ENCODE measurements at places on chromosomes 2 and 18.

GRCh38 chr2:63301481-63301880, 250.9 kb downstream of the OTX1 start:
- H3K27ac ChIP-seq: no peak overlapping the region
- DNase-seq: no peak
- H3K27me3 ChIP-seq: no peaks in the 10 kb centered on the region
- no peaks in the 10 kb centered on the region for H3K4me1 ChIP-seq
- H3K36me3 ChIP-seq: no peaks in the 10 kb centered on the region

DNA sequence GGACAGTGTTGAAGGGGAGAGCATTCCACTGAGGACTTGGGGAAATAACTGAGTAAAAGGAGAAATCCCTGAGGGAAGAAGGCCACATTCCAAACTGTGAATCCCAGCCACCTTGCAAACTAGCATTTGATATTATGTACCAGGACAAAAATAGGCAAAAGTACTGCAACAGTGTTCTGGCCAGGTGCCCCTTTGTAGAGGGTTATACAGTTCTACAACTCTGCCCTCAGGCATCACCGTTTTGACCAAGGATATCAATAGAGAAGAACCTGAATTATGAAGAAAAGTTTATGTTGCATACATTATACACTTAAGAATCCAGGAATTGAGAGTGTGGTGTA, 20.6 kb upstream of the CAVIN2 start:
- H3K36me3 ChIP-seq: no peaks in the 10 kb centered on the region
- H3K27me3 ChIP-seq: no peaks in the 10 kb centered on the region
- no peaks in the 10 kb centered on the region for H3K4me1 ChIP-seq

DNA sequence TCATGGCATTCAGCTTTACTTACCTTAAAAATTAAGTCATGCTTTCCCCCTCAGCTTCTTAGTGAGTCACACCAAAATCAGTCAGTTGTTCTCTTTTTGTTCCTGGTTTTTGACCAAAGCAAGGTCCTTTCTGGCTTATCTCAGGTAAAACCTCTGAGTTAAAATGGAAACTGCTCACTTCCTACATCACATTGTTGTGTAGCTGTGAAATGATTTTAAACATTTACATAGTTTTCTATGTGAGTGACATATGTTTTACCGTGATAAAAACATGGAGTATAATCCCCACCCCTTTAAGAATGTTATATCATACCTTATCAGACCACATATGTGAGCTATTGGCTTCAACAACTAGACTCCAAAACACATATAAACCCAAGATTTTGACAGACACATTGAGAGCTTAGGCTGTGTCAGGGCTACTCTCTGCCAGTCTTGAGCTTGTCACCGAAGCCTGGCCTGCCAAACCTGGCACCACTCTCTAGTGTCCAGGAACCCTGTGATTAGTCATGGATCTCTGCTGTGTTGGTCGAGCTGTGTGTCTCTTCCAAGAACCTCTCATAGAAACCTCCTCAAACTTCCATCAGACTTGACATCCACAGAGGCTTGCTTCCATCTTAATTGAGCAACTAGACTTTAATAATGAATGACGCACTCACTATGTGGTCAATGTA, 294.5 kb upstream of the FBXO11 start:
- no peaks in the 10 kb centered on the region for H3K27me3 ChIP-seq
- DNase-seq: no peak
- no peak overlapping the region for H3K4me3 ChIP-seq
- no peaks in the 10 kb centered on the region for H3K4me1 ChIP-seq
- no peak overlapping the region for H3K27ac ChIP-seq

DNA sequence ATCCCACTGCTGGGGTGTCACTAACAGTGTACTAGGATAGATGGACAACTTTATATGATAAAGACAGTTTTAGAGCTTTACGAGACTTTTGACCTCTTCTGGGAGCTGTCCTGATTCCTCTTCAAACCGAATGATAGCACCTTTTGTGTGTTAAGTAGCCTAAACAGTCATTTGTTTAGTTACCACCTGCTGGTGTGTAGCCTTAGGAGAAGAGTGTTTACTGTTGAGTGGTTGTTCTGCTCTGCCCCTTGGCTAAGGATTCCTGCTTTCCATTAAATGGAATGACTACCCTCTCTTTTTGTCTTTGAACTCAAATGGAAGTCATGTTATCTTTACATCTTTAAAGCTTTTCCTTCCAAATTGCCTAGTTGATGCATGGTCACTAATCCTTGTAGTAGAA, 28.0 kb upstream of the MGAT5 start:
- peaks cover 20% of the 10 kb centered on the region for H3K4me1 ChIP-seq
- no peaks in the 10 kb centered on the region for H3K27me3 ChIP-seq
- no peak for DNase-seq
- no peaks in the 10 kb centered on the region for H3K36me3 ChIP-seq
- H3K27ac ChIP-seq: no peak overlapping the region
- H3K4me3 ChIP-seq: no peak overlapping the region

DNA sequence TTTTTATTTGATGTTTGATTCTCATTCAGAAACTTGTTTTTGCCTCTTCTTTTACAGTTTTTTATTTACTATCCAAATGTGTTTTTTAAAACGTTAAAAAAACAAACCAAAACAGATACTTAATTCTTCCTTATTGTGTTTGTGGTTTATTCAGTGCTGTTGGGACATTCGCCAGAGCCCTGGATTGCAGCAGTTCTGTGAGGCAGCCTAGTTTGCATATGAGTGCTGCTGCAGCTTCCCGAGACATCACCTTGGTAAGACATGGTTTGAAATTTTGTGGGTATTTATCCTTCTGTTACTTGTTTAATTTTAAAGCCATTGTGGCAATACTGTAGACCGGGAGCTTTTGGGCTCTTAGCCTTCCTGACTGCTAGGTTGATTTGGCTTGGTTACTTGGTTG, 91.2 kb downstream of the MTA3 start:
- no peaks in the 10 kb centered on the region for H3K27me3 ChIP-seq
- no peaks in the 10 kb centered on the region for H3K4me1 ChIP-seq
- no peak overlapping the region for H3K4me3 ChIP-seq
- no peaks in the 10 kb centered on the region for H3K36me3 ChIP-seq
- no peak for DNase-seq
- H3K27ac ChIP-seq: no peak overlapping the region

DNA sequence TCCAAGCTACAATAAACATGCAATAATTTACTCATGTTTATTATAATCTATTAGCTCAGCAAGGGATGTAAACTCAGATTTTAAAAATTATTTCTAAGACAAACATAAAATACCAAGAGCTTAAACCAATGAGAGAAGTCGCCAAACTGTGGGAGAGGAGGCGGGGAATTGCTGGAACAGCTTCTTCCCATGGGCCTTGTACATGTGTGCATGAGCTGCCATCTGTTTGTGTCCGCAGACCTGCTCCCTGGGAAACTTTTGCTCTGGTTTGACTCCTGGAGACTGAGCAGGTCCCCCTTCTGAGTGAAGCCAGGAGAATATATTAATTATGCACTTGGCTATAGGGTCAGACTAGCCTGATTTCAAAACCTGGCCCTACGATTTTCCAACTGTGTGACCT, 655.9 kb upstream of the SOX11 start:
- no peaks in the 10 kb centered on the region for H3K4me1 ChIP-seq
- no peaks in the 10 kb centered on the region for H3K36me3 ChIP-seq
- H3K27ac ChIP-seq: no peak overlapping the region
- H3K4me3 ChIP-seq: no peak overlapping the region

DNA sequence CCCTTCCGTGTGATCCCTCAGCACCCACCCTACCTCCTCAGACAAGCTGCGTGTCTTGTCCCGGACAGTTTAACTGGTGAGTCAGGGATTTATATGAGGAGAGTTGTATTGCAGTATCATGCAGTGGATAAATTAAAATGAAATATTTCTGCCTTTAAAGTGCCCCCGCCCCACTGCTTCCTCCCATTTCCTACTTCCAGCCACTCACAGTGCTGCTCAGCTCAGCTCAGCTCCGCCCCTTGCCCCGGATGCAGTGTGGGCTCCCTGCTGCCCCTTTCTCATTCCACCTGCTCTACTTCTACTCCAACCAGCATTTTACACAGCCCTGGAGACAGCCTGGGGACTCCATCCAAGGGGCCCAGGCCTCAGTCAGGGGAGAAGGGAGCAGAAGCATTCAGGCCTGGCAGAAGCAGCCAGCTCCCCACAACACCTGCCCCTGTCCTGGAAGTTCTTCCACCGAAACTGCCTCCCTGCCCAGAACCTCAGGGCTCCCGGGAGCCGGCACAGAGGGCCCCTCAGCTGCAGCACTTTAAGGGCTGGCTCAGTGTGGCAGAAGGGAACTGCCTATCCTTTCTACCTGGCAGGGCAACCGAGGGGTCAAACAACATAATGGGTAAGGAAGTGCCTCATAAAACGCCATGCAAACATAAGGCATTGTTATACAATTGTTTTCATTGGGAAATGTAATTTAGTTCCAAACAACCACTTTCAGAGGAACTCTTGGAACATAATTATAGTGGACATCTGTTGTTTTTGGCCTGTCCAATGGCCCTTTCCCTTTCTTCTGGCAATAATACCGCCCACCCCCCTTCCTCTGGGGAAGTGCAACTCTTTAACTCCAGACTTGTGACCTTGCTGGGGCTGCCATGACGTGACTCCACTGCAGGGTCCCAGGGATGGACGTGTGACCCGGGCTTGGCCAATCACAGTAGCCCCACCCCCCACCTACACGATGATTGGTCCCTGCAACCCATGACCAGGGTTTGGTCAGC, 102.3 kb downstream of the LIPG start:
- H3K27me3 ChIP-seq: no peaks in the 10 kb centered on the region
- H3K4me3 ChIP-seq: no peak overlapping the region
- H3K36me3 ChIP-seq: no peaks in the 10 kb centered on the region

GRCh38 chr2:128233790-128234395, 84.8 kb downstream of the HS6ST1 start:
- H3K27ac ChIP-seq: no peak overlapping the region
- H3K4me1 ChIP-seq: no peaks in the 10 kb centered on the region
- DNase-seq: no peak
- H3K36me3 ChIP-seq: no peaks in the 10 kb centered on the region

GRCh38 chr2:142220901-142221300, 90.1 kb upstream of the LRP1B start:
- no peak overlapping the region for H3K4me3 ChIP-seq
- H3K4me1 ChIP-seq: no peaks in the 10 kb centered on the region
- no peak for DNase-seq
- no peaks in the 10 kb centered on the region for H3K27me3 ChIP-seq
- H3K36me3 ChIP-seq: no peaks in the 10 kb centered on the region

DNA sequence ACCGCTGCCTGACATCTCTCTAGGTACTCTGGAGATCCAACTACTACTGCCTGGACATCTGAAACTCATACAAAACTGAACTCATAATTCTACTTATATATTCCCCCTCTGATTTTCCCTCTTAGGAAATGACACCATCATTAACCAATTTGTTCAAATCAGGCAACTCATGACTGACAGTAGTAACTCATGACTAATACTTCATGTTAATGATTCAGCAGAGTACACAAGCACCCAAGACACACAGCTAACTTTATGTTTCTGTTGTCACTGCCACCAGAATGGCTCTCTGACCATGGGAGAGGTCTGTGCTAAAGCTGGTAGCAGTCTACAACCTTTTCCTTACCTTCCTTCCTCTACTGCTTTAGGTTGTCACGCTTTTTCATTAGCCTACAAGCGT, 91.1 kb downstream of the ITSN2 start:
- H3K4me3 ChIP-seq: no peak overlapping the region
- H3K27ac ChIP-seq: no peak overlapping the region
- no peaks in the 10 kb centered on the region for H3K36me3 ChIP-seq
- H3K4me1 ChIP-seq: no peaks in the 10 kb centered on the region

GRCh38 chr2:189679226-189679625, 4.8 kb downstream of the ANKAR start:
- H3K4me3 ChIP-seq: no peak overlapping the region
- H3K4me1 ChIP-seq: no peaks in the 10 kb centered on the region
- H3K27ac ChIP-seq: no peak overlapping the region
- no peaks in the 10 kb centered on the region for H3K36me3 ChIP-seq
- no peak for DNase-seq

- H3K27ac ChIP-seq: no peak overlapping the region
- H3K27me3 ChIP-seq: no peaks in the 10 kb centered on the region
- H3K4me1 ChIP-seq: no peaks in the 10 kb centered on the region
- no peak overlapping the region for H3K4me3 ChIP-seq
Observed at GRCh38 chr2:106124106-106124756, 69.9 kb downstream of the UXS1 start.

DNA sequence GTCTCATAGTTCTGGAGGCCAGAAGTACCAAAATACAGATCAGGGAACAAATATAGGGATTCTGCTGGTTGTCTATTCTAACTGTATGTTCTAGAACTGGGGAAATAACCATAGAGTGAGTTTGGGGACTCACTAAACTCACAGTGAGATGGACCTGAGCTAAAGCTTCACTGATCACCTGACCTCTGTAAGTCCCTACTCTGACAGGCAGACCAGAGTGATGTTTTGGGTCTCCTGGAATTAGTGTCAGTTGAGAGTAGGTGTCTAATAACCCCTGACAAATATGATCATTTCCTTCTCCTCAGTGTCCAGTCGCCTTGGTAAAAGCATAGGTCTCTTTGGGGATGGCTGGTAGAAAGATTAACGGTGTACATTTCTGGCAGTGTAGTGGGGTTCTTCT, 14.2 kb downstream of the PIKFYVE start:
- H3K36me3 ChIP-seq: 0 out of 2 replicates have a peak, but pooled peaks cover 5% of the 10 kb centered on the region
- H3K27me3 ChIP-seq: no peaks in the 10 kb centered on the region
- no peak overlapping the region for H3K27ac ChIP-seq

DNA sequence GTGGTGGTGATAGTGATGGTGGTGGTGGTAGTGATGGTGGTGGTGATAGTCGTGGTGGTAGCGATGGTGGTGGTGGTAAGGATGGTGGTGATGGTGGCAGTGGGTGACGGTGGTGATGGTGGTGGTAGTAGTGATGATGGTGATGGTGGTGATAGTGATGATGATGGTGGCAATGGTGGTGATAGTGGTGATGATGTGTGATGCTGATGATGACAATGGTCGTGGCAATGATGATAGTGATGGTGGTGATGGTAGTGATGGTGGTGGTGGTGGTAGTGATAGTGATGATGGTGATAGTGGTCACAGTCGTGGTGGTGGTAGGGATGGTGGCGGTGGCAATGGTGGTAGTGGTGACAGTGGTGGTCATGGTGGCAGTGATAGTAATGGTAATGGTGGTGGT, 243.9 kb upstream of the RAB6C start:
- H3K4me3 ChIP-seq: no peak overlapping the region
- H3K36me3 ChIP-seq: no peaks in the 10 kb centered on the region
- no peak for DNase-seq
- H3K27ac ChIP-seq: no peak overlapping the region
- H3K4me1 ChIP-seq: no peaks in the 10 kb centered on the region
- H3K27me3 ChIP-seq: no peaks in the 10 kb centered on the region

DNA sequence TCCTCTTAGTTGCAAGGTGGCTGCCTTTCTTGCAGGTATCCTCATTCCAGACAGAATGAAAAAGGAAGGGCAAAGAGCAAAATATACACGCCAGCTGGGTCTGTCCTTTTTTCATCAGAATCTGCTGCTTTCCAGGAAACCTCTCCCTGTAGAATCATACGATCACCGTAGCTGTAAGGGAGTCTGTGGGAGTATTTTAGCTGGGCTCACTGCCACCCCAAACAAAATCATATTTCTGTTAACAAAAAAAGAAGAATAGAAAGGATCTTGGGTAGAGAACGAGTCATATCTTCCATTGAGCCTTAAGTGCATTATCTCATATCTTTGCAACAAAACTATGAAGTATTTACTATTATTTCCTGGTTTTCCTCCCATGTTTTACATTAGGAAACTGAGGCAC, 15.0 kb upstream of the TANC1 start:
- H3K4me3 ChIP-seq: no peak overlapping the region
- no peak for DNase-seq
- H3K27ac ChIP-seq: no peak overlapping the region
- no peaks in the 10 kb centered on the region for H3K27me3 ChIP-seq
- no peaks in the 10 kb centered on the region for H3K36me3 ChIP-seq
- H3K4me1 ChIP-seq: peaks cover 7% of the 10 kb centered on the region
